Stimulated activated CD8-positive, alpha-beta memory T cell treated with anti-CD3 and anti-CD28 coated beads, Interleukin-15, amount 100 ng/mL, for 48 hours (primary cell): ENCODE measurements at places on chromosomes 1 and 21.

GRCh38 chr1:235976490-235976889 is 88.4 kb downstream of the NID1 start:
- DNase-seq: no peak

DNA sequence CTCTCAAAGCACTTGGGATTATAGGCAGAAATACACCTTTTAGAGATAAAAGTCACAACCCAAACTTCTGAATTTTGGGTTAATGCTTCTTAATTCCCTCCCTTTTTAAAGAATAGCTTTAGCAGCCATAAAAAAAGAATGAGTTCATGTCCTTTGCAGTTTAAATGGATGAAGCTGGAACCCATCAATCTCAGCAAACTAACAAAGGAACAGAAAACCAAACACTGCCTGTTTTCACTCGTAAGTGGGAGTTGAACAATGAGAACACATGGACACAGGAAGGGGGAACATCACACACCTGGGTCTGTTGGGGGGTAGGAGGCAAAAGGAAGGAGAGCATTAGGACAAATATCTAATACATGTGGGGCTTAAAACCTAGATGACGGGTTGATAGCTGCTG is 55.8 kb downstream of the SLC27A3 start:
- no peak for DNase-seq

- DNase-seq: no peak
Observed at GRCh38 chr1:149923626-149924025, 4.0 kb downstream of the SF3B4 start.

- DNase-seq: no peak
Observed at GRCh38 chr21:43287111-43287760, 118.4 kb downstream of the CRYAA start.

DNA sequence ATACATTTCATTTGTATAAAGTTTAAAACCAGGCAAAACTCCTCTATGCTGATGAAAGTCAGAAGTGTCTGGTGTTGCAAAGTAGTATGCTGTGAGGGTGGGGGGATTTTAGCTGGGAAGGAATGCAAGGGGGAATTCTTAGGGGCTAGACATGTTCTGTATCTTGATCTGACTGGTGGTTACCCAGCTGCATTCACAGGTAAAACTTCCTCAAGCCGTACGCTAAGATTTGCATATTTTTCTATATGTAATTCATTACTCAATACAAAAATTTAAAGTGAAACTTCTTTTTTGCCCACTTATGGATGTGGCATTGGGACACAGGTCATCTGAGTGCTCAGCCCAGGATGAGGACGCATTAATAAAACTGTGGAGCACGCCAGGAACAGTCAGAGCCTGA is 323.3 kb downstream of the PAPPA2 start:
- no peak for DNase-seq

DNA sequence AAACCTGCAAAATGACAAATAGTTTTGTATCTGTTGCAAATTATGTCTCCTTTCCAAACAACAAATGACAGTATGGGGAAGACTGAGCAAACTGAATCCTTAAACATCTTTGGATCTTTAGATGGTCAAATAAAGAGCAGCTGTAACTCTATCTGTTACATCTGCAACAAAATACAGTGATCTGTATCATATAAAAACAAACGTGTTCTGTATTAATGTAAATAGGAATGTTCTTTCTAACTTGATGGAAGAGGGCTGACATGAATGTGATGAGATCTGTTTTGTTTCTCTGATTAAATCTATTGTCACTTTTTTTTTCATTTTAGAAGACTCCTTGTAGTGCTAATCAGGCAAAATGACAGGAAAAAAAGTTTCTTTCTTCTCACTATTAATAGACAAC is 159.5 kb downstream of the GPATCH2 start:
- no peak for DNase-seq
